ENCODE measurements at places on chromosomes 5 and 9.

GRCh38 chr9:318646-319045 lies 104.0 kb downstream of the DOCK8 start:
- no peak for DNase-seq

DNA sequence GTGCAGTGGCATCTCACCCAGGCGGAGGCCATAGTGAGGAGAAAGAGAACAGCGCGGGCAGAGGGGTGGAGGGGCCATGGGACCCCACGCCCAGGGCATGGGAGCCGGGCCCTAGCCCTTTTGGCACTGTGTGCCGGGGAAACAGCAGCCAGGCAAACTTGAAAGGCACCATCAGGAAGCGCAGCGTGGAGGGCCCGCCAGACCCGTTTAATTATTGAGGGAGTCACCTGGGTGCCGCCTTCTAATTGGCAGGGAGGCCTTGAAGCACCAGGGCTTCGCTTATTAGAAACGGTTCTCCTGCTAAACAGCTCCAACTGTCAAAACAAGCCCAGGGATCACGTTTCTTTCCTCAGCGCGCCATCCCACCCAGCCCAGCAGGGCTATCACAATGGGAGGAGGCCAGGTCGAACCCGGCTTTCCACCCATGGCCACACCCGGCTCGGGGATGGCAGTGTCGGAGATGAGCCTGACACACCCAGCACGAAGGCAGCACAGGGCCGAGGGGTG lies 104.6 kb upstream of the SARDH start:
- DNase-seq: no peak

GRCh38 chr5:561408-561807 lies 37.2 kb upstream of the SLC9A3 start:
- DNase-seq: no peak

DNA sequence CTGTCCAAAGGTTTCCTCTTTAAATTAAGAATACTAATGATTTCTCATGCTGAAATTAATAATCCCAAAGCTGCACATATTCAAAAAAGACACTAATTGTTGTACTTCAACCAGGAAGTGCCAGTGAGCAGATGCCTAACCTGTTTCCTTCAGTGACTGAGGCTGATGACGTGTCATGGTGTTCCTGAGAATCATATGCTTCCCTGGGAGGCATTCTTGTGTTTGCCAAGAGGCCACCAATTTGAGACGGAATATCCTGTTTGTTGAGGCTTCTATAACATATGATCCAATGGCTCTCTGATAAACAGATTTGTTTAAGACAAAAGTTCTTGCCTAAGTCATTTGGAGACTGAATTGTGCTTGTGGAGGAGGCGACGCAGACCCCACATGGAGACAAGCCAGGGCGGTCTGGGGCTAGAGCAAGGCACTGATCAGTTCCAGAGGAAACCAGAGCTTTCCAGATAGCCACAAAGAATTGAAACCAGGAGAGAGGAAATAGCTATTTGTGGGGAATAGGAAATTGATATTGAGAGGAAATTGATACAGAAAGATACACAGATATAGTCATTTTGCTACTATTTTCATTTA lies 66.4 kb upstream of the ZNF608 start:
- no peak for DNase-seq

DNA sequence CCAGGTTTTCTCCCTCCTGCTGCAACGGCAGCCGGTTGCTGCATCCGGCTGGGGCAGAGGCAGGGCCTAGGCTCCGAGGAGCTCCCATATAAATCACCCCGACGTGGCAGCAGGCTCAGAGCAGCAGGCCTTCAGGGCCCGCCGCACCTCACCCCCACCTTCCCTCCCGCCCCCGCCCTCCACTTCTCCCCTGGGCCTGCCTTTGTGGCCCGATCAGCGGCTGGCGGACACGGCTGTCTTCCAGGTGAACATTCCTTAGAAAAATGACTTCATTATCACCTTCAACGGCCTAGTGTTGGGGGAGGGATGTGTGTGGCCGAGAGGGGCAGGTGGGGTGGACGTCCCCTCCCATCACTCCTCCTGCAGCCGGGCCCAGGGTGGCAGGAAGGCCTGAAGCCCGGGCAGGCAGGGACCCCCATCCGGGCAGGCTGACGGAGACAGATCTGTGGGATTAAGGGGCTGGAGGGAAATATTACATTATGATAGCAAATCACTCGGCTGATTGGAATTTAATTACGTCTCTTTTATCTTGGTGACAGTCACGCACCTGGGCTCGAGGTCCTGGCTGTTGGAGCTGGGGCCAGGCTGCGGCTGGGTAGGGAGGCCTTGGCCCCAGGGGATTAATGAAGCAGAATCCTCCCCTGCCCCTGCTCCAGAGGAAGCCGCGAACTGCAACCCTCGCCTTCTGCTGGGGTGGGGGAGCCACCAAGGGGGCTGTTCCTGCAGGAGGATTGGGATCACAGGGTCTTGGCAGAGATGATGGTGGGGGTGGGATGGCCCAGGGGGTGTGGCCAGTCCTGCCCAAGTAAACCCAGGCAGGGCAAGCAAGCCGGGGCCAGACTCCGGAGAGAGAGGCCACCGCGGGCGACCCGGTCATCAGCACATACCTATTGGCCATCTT lies 38.4 kb upstream of the RXRA start:
- DNase-seq: no peak

DNA sequence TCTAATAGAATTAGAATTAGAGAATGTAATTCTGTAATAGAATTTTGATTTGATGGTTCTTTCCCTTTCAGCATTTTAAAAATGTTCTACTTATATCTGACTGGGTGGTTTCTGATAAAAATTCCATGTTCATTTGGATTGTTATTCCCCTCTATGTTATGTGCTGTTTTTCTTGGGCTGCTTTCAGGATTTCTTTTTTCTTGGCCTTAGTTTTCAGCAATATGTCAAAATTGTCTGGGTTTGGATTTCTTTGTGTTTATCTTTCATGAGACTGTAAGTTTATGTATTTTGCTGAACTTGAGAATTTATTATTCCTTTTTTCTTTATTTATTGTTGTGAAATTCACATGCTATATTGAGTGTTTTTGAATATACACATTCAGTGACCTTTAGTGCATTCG lies 189.1 kb downstream of the RANBP17 start:
- DNase-seq: no peak

Data from activated naive CD4-positive, alpha-beta T cell (primary cell).